ENCODE measurements at places on chromosomes 6 and 20.
A peak's percentile ranks its signal among the peaks of the same experiment; 100 is the strongest.

- no peak for DNase-seq
Observed at GRCh38 chr6:105485456-105485855, 82.6 kb upstream of the PREP start.

GRCh38 chr6:21019614-21020013, 485.4 kb downstream of the CDKAL1 start:
- DNase-seq: no peak

DNA sequence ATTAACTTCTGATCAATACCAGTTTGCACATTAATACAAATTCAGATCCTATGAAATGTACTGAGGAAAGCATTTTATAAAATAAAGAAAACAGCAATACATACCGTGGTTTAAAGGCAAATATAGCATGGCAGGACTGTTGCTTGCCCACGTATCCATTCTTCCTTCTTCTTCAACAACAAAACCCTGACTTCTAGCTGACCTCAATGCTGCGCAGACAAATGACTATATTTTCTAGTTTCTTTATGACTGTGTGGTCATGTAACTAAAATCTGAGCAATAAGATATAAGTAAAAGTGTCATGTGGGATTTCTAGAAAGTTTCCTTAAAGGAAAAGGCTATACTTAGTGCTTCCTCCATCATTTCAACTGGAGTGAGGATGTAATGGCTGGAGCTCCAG, 85.0 kb downstream of the CDC40 start:
- no peak for DNase-seq

DNA sequence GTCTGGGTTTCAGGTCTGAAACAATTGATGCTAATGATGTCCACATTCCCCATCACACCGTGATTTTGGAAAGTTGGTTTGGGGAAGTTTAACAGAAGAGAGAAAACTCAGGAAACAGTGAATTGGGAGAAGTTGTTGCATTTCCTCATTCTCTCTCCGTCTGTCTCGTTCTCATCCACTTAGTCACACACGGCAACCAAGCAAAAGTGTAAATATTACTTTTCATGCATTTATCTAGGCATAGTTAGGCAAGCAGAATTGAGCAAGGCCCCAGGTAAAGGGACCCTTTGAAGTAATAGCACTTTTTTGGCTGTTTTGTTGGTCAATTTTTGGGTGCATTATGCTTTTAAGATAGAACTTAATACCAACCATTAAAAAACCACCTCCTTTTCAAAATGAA, 137.0 kb upstream of the SULF2 start:
- DNase-seq: no peak

GRCh38 chr6:188821-189655, 103.2 kb upstream of the DUSP22 start:
- peak; percentile 61 for DNase-seq

- DNase-seq: peak; percentile 15
Observed at GRCh38 chr6:146770965-146771735, 172.4 kb downstream of the ADGB start.

DNA sequence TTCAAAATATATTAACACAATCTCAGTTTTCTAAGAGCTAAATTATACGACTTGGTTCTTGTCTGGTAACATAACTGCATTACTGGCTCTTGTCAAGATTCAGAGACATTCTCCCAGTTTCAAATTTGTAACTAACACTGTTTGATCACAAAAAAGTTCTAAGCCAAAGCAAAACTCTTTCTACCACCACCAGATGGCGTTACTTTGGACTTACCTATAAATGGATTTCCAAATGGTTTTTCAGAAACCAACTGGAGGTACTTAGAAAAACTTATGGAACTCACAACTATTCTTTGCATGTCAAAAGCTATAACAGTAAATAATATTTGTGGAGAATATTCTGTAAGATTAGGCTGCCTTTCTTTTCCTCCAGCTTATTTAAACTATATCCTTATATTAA, 34.2 kb upstream of the GFRAL start:
- no peak for DNase-seq

DNA sequence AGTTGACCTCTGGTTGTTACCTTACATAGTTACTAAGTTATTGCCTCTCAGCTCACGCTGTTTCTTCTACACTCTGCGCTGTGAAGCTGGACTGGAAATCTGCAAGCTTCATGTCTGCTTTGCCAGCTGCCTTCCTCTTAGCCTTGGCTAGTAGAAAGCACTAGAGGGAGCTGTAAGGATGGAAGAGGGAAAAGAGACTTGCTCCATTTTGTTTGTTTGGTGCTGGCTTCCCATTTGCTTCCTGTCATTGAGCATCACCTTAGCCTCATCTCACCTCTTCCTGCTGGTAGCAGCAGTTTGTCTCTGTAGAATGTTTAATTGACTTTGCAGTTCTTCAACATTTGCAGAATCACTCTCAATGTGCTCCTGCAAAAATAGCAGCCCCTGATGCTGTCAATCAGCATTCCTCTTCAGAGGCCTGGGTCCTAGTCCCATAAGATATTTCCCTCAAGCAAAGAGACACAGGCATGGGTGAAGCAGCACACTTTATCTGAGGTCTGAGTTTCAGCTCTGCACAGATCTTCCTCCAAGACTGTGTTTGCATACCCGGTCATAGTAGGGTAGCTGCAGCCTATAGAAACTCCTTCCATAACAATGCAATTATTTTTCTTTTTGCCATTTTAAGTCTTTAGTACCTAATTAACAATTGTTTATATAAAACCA, 302.2 kb upstream of the EPHA7 start:
- DNase-seq: no peak

DNA sequence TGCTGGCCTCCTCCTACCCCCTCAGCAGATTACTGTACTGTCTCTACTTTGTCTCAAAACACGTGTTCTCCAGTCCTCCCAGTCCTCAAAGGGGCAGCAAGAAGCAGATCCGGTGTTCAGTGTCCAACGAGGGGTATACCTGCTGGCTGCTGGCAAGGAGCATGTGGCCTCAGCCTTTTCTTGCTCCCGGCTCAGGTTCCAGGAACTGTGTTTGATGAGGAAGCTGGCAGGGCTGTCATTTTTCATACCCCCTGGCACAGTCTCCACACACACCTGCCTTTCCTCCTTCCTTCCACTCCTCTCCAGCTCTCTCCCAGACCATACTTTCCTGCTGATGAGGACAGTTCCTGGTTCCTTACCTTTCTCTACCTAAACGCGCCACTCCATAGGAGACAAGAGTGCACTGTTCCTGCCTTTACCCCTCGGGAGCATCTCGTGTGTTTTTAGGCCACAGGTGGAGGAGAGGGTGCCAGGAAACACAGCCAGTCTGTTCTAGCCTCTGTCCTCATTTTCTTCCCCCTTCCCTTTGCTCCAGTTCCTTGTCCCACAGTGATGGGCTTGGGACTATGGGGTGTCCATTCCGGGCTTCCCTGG, 77.2 kb downstream of the SSR1 start:
- DNase-seq: no peak

DNA sequence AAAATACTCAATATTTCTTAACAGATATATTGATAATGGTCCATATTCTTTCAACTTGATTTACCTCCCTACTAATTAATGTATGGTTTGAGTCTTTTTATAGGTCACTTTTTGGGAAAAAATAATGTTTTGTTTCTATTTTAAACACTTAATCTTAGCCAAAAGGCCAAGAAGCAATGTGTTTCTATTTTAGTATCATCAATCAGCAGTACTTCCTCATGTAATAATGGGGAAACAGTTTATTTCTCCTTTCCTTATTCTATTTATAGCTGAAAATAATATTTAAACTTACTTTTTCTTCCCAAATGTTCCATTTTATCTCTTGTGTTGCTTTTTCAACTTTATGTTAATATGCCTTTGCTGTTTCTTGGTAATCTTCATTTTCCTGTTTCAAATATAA, 295.1 kb downstream of the ALDH8A1 start:
- DNase-seq: no peak

GRCh38 chr20:63191400-63191799, 24.5 kb downstream of the YTHDF1 start:
- no peak for DNase-seq

GRCh38 chr20:24768201-24768636, 180.8 kb upstream of the CST7 start:
- DNase-seq: no peak

DNA sequence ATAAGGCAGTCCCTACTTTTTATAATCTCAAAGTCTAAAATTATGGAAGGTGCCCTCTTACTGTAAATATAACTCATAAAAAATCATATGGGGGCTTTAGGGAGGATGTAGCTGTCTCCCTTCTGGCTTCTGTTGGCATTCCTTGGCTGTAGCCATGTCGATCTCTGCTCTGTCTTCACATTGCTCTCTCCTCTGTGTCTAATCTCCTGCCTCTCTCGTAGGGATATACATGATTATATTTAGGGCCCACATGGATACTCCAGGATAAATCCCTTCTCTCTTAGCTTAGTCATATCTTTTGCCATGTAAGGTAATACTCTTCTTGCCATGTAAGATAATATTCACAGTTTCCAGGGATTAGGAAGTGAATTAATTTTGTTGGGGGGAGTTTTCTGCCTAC, 28.6 kb downstream of the CDS2 start:
- DNase-seq: no peak

DNA sequence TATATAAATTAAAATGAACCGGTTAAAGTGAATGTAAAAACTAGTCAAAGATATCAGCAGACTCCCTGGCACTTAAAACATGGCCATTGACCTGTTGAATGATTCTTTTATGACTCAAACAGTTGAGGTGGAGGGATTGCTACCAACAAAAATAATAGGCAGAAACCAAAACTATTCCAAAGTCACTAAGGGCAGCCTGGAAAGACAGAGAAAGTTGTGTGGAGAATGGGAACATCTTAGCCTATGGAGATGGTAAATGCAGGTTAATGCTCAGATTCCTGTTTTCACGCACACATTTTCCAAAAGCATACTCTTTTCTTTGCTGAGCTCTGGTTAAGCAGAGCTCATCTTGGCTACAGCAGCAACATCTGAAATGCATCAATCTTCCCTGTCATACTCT, 553.5 kb downstream of the HACE1 start:
- no peak for DNase-seq

GRCh38 chr20:6416371-6416770, 293.5 kb upstream of the FERMT1 start:
- no peak for DNase-seq

DNA sequence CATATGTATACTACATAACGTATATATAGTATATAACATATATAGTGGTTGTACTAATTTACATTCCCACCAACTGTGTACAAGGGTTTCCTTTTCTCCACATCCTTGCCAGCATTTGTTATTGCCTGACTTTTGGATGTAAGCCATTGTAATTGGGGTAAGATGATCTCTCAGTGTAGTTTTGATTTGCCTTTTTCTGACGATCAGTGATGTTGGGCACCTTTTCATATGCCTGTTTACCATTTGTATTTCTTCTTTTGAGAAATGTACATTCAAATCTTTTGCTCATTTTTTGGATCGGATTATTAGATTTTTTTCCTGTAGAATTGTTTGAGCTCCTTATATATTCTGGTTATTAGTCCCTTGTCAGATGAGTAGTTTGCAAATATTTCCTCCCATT, 11.4 kb downstream of the SYNJ2 start:
- no peak for DNase-seq

DNA sequence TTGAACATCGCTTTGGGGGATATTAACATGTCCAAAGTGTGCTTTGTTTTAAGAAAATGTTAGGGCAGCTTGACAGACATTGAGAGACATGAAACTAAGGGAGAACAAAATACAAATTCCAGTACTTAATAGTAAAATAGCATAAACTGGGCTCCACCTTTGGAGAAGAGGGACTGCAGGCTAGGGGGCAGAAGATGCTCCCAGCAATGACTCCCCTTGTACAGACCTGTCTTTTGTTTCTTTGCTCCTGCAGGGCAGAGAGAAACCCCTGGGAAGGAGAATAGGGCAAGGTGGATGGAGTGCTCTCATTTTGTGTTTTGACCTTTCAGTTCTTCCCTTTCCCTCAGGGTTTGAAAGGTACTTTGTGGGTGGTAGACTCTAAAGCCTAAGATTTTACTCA, 115.6 kb upstream of the PLCB4 start:
- DNase-seq: no peak

DNA sequence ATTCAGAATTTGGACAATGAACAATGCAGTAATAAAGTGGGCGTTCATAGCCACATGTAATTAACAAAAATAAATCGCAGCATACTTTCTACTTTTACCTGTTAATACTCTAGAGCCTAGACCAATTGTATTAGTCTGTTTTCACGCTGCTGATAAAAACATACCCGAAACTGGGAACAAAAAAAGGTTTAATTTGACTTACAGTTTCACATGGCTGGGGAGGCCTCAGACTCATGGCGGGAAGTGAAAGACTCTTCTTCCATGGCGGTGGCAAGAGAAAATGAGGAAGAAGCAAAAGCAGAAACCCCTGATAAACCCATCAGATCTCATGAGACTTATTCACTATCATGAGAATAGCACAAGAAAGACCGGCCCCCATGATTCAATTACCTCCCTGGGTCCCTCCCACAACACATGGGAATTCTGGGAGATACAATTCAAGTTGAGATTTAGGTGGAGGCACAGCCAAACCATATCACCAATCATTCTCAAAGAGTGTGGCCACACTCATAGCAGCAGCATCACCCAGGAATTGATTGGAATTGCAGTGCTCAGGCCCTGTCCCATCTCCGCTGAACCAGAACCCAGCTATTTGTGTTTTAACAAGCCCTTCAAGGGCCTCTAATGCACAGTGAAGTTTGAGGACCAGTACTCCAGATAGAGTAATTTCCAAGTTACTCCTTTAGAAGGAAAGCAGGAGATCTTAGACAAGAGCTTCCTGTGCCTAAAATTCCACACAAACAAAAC, 650.0 kb downstream of the KIF16B start:
- no peak for DNase-seq

Data from activated T-helper 1 cell treated with Interleukin-2 at 50 U/mL for 16 hours (primary cell).